ENCODE measurements at places on chromosomes 2 and 18.

GRCh38 chr18:36187193-36187825 is at the start of gene MOCOS:
MOCOS (plus strand) TSS chr18:36187497; CDS start chr18:36187540, 43 bp downstream.
- DNase-seq = peak; percentile 24

GRCh38 chr18:21040466-21040865 is 71.1 kb downstream of the ROCK1 start:
- no peak for DNase-seq

DNA sequence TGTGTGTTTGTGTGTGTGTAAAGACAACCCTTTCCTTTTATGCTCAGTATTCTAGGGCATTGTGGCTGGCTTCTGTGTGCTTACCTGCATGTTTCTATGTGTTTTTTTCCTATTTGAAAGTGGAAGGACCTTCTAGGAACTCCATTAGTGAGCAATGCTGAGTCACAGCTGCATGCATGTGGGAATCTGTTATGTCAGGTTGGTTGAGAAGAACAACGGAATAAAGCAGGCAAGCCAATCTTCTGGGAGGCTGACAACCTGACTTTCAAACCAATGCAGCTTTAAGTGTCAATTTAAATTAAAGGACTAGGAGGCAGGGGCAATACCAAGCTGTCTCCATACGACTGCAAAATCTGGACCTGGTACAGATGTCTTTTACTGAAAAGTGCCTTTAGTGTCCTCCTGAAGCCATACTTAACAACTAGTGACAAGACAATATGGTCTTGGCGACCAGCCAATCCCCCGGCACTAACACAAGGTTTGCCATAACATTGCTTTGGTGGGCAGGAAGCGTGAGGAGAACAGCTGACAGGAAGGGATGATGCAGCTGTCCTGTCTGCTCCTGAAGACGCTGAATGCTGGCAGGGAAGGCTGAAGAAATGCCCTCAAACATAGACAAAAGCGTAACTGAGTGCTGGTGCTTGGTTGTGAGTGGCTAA is 514.7 kb upstream of the CDH7 start:
- no peak for DNase-seq

GRCh38 chr2:240348522-240348921 is 86.9 kb upstream of the GPC1 start:
- DNase-seq = no peak

DNA sequence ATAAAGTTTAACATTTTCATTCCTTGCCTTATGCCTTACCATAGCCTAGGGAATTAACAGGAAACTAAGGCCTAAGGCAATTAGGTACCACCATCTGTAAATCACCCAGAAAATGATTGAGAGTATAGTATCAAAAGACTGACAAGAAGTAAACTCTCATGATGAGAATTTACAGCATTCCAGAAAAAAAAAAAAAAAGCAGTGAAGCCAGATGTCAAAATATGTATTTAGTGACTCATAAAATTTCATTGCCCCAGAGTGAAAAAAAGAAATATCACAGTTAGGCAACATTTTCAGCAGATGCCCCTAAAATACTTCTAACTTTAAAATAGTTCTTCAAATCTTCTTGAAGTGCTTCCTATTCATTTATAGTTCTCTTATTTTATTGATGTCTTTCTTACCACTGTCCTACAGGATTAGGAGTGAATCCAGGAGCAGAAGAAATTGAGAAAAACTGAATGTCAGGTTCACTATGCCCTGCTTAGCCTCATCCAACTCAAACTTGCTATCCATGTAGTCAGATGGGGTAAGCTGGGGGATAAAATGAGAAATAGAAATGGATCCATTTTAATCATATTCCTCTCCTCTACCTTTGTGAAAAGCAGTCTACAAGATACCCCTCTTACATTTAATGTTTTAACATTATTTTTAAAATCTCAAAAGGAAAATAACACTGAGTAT is 57.3 kb upstream of the TANK start:
- DNase-seq = no peak

GRCh38 chr2:38450509-38450908 is 73.4 kb upstream of the ATL2 start:
- DNase-seq = no peak

DNA sequence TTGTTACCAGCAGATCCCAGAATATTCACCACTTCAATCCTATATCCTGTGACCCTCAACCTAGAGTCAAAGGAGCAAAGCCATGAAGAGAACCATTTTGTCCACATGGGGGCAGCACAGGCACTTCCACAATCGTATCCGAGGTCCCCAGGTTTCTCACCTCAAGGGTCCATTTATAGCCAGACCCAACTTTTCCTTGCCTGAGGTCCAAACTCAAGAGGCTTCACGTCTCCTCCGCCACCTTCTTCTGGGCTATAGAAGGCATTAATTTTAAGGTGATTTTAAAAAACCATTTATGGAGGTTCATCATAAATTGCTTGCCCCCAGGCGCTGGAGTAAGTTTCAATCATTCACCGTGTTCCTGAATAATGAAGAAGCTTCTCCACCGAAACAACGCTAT is 111.6 kb upstream of the NABP1 start:
- DNase-seq = peak; percentile 49

GRCh38 chr2:139864821-139865302 is 1084.7 kb upstream of the NXPH2 start:
- DNase-seq = no peak

DNA sequence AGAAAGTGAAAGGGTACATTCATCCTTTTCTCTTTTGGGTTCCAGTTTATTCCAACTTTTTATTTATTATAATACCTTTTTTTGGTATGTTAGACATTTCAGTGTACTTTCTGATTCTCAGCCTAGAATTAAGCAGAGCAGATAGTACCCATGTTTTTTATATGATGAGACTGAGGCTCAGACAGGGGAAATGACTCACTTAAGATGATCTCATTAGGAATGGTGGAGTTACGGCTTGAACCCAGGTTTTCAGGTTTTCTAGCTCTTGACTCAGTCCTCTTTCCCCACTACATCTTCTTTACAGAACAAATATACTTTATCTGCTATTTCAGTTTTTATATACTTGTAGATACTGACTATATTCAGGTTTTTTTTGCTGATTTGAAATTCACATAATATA is 51.7 kb upstream of the OTX1 start:
- DNase-seq = no peak

DNA sequence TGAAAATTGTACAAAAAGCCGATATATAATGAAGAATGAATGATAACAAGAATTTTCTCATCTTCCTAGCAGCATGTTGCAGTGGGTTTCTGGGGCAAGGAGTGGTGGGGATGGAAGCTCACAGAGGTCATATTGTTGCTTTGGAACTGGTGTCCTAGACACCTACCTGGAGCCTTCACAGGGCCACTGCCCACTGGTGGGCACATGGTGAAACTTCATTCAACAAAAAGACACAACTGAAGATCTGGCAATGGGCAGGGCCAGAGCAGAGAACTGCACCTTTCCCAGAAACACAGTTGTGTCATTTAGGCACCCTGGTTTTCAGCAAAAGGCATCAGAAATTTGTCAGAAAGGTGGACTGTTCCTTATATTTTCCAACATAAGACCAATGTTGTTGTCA is 115.3 kb downstream of the FHOD3 start:
- no peak for DNase-seq

- no peak for DNase-seq
Measured at GRCh38 chr18:12315911-12316310, 7.9 kb downstream of the TUBB6 start.

DNA sequence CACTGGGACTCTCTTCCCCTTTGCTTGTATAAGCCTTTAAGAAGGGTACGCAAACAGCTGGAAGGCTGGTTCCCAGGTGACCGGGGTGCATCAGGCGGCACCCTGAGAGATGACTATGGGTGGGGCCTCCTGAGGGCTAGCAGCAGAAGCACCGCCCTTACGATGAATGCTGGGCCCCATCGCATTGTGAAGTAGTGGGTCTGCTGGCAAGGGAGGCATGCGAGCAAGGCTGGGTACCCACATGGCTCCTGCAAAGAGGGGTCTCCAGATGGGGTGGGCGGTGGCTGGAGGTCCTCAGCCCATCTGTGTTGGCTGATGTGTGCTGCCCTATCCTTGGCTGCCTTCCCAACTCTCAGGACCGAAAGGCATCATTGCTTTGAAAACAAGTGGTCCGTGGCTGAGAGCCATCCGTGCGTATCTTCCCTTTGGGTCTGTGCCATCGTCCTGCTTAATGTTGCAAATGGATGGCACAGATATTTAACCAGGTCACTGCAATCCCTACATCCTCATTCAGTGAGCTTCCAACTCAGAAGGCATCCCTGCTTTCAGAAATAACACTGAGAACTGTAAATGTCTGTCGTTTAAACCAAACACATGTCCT is 83.5 kb upstream of the GPC1 start:
- DNase-seq = no peak

GRCh38 chr2:68865108-68865507 is 6.1 kb downstream of the BMP10 start:
- DNase-seq = no peak

GRCh38 chr2:86314125-86314524 is 23.3 kb downstream of the REEP1 start:
- DNase-seq = no peak

- DNase-seq = no peak
Measured at GRCh38 chr2:23385351-23385747, 370 bp downstream of the KLHL29 start.

DNA sequence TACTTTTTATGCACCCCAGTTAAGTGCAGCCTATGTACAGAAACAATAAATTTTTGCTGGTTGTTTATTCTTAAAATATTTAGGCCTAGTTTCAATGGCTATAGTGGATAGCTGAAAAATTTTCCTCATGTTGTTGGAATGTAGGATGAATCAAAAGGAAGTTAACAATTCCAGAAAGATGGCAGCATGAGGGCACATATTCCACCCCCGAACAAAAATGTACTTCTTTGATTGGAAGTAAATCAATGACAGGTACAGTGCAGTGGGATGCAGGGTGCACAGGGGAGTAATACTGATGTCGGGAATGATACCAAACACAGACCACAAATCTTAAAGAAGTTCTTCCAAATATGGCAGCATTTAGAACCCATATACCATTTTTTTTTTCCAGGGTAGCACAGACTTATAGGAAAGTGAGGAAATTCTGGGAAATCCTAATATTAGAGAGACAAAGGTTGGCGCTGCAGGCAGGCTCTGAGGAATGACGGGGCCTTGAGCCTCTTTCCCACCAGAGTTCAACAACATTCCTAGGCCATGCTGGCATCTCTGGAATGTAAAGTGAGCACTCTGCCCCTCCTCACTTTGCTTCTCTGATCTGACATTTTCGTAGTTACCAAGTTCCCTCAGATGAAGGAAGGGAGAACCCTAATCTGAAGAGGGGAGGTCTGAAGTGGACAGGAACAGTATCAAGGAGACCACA is 36.6 kb upstream of the IKZF2 start:
- DNase-seq = no peak

- no peak for DNase-seq
Measured at GRCh38 chr2:18792684-18793083, 203.3 kb upstream of the NT5C1B start.

GRCh38 chr2:85195956-85196355 is 62.8 kb downstream of the TCF7L1 start:
- DNase-seq = no peak

GRCh38 chr2:429575-430254 is 141.8 kb upstream of the ALKAL2 start:
- DNase-seq = no peak

- no peak for DNase-seq
Measured at GRCh38 chr2:105972246-105972645, 221.9 kb downstream of the UXS1 start.

GRCh38 chr2:10399358-10399757 is 48.8 kb downstream of the ODC1 start:
- DNase-seq = no peak

GRCh38 chr18:79983253-79983652 is 5.1 kb downstream of the TXNL4A start:
- no peak for DNase-seq

- DNase-seq = no peak
Measured at GRCh38 chr2:98902209-98903063, 33.6 kb downstream of the CRACDL start.

DNA sequence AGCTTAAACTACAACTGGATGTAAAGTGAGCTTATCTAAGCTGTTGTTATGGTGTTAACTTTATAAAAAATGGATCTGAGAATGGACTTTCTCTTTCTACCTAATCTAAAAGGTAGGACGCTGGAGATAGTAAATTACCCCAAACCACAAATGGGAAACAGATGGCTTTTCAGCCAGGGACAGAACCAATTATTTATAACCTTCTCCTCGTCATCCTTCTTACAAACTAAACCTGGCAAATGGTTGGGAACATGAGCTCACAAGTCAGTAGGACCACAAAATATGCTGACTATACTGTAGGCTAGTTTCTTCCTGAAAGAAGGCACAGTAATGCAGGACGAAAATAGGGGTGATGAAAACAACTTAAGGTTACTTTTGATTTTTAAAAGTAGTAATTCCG is 32.7 kb upstream of the ZDBF2 start:
- no peak for DNase-seq

- no peak for DNase-seq
Measured at GRCh38 chr2:53356291-53356905, 411.2 kb upstream of the CHAC2 start.

- DNase-seq = no peak
Measured at GRCh38 chr18:58013241-58014211, 30.5 kb upstream of the NEDD4L start.

- DNase-seq = no peak
Measured at GRCh38 chr2:43027097-43027873, 199.1 kb downstream of the ZFP36L2 start.

DNA sequence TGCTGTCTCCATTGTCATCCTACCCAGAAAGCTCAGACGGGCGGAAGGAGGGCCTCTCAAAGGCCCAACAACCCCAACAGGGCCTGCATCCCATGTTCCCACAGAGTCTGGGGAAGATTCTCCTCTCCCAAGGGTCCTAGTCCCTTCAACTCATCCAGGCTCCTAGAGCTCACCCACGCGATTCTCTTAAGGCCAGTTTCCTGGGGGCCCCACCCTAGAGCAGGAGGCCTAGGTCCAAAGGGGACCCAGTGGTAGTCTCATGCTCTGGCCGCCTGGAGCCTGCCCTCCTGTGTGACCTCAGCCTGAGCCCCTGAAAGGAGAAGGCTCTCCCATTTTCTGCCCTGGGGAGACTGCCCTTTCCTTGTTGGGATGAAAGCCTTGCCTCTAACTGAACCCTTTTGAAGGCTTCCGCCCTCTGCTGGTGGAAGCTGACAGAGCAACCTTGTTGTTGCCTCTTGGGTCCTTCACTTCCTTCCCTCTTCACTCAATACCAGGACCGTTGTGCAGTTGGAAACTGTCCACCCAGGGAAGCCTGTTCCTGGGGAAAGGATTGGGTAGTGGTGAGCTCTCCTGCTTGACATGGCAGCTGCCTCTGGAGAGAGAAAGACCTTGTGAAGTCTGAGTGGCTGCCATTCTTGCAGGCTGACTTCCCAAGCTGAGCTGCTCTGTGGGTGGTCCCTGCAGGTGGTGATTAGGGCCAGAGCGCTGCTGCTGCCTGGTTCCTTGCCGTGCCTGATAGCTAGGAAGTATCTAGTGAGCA is 86.0 kb upstream of the ALPP start:
- DNase-seq = peak; percentile 30

GRCh38 chr18:48294899-48295585 is 114.1 kb downstream of the ZBTB7C start:
- DNase-seq = no peak

GRCh38 chr2:85089585-85089984 is 43.6 kb upstream of the TCF7L1 start:
- no peak for DNase-seq

Data from stimulated activated CD8-positive, alpha-beta memory T cell treated with anti-CD3 and anti-CD28 coated beads, Interleukin-4, amount 100 ng/mL, for 24 hours (primary cell).